ENCODE measurements at places on chromosomes 6 and 20. TPM values are rescaled to one million over a fixed set of nuclear protein-coding genes. Genes with fewer than 3 reads are reported as not detected.

Gene CALHM4
- not detected for total RNA-seq

Gene CBLN4
- under 0.01 TPM for total RNA-seq

Gene TULP1
- total RNA-seq, result not detected

Gene LY6G5C
- total RNA-seq, result 1.8 TPM

Gene ENTPD6
- 28.9 TPM for total RNA-seq

Gene GLP1R
- total RNA-seq, result not detected

Gene XKR7
- 0.12 TPM for total RNA-seq

Gene LY6G6C
- total RNA-seq, result not detected

Gene AKAP12
- 380 TPM for total RNA-seq

Gene SLC16A10
- 1.2 TPM for total RNA-seq

DNA sequence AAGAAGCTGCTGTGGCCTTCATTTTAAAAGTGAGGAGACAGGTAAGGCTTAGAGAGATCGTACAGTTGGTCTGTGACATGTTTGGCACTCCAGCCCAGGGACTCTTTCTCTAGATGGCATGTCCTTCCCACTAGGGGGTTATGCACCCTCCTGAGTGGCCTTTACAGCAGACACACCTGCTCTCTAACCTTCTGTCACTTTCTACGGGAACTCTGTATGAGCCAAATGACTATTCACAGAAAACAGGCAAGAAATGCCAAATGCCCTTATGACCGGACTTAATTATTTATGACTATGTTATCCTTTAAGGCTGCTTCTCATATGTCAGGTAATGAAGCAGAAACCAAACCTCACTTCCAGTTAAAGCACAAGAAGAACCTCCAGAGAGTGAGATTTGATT is 91.2 kb downstream of the MAP3K5 start:
- no peak for DNase-seq

DNA sequence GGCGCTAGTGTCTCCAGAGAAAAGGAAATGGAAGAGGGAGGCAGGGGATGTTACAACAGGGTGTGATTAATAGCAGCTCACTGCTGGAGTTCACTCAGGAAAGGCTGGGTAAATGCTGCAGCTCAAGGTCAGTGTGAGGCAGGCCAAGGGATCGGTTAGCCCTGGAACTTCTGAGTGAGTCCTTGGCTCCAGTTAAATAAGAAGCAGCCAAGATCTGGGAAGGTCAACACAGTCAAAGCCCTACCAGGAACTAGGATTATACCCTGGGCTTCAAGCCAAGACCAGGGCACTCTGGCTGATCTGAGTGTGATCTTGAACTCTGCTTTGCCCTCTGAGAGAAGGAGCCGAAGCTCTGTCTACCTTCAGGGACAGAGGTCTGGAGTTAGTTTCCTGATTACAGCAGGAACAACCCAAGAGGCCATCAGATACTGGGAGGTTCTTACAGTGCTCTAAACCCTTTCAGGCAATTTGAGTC is 44.3 kb downstream of the TPD52L1 start:
- peak; percentile 24 for DNase-seq

DNA sequence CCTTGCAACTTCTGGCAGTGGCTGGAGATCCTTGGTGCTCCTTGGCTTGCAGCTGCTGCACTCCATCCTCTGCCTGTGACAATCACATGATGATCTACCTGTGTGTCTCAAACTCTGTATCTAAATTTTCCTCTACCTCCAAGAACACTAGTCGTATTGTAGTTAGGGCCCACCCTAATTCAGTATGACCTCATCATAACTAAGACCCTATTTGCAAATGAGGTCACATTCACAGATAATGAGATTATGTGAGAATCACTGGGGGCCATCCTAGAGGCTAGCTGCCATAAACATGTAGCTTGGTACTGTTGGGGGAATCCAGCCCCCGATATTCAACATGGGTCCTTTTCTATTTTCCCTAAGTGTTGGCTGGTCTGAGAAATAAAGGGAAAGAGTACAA is 183.0 kb upstream of the SMLR1 start:
- no peak for DNase-seq

GRCh38 chr20:43925801-43926200 is 11.1 kb downstream of the TOX2 start:
- DNase-seq, result peak; percentile 71

GRCh38 chr20:21801193-21801592 is 95.7 kb downstream of the PAX1 start:
- DNase-seq, result no peak

GRCh38 chr20:41133709-41134361 is 3.5 kb upstream of the PLCG1 start:
- no peak for DNase-seq

GRCh38 chr6:145009711-145010110 is 724.6 kb downstream of the UTRN start:
- no peak for DNase-seq

DNA sequence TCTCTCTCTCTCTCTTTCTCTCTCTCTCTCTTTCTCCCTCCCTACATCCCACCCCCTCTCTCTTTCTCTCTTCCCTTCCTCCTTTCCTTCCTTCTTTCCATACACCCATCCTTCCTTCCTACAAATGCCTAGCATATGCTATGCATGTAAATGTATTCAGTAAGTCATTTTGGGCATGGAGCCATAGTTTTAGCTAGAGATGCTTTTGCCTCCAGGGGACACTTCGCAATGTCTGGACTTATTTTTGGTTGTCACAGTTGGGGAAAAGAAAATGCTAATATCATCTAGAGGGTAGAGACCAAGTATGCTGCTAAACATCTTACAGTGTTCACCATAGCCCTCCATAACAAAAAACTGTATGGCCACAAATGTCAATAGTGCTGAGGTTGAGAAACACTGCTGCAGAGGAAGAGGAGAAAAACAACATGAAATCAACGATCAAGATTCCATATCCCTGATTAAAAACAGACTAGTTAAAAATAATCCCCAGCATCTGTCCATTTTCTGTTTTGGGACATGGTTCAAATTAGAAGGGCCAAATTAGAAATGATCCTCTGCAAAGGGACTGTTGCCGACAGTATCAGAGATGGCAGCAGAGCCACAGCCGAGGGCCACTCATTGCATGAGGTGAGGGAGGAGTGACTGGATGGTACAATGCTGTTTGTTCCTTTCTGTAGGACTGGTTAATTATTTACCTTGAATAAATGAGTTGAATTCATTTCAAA is 152.7 kb downstream of the SH3BGRL2 start:
- no peak for DNase-seq

GRCh38 chr6:133407320-133408100 is 166.4 kb downstream of the EYA4 start:
- DNase-seq, result no peak

DNA sequence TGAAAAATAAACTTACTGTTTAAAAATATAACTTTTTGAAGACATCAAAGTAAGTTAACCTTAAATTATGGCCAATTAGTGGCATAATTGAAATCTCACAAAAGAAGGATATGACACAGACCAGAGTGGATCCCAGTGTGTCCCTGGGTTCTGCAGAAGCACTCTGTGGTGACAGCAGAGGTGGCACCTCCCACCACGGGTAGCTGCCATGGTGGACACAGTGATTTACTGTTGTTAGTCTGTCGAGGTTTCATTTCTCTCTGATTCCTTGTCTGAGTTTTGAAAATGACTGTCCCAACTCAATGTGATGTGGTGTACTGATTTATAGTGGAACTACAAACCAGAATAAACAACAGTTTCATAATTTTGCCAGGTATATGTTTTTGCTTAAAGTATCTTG is 76.5 kb downstream of the TULP4 start:
- no peak for DNase-seq

DNA sequence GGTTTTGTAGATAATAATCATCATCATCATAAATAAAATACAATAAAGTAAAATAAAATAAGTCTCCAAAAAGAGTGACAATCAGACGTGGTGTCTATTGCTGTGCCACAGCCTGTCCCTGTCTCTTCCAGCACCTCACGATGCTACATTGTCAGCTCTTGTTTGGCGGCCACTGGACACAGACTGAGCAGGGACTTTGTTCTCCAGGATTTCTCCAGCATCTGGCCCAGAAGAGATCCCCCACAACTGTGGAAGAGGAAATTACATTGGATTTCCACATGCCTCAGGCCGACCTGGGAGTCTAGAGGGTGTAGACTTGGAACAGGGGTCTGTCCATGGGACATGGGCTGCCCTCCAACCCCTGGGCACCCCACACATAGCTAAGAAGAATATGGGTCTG is 39.2 kb upstream of the RALY start:
- DNase-seq, result no peak

DNA sequence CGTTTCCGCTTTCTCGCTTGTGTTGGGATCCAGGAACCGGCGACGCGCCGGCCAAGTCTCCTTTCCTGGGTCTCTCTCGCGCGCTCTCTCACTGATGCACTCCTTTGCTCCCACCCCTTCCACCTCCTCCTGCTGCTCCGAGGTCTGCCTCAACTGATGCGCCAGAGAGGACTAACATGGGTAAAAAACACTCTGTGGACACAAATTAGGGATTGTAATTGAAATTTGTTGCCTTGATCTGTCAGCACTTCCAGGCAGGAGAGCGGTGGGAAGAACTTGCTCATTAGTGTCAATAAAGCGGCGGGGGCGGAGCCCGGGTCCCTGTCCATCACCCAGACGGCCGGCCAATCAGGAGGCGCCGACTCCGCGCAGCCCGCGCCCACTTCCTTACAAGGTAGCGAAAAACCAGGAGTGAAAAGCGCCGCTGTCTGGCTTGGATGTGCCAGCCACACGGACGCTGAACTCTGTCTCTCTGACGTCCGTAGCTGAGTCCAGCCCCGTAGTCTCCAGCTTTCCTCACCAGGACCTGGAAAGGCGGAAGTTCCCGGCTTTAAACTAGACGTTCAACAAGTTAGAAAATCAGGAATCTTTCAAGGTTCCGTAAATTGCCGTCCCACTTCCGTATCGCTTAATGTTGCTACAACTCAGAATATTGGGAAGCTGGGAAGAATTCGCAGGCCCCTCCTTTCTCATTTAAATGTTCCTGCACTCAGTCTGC is at the start of gene TBX18:
TSS of gene TBX18 (minus strand) at position 267 of the 718 bp plus-strand sequence. CDS start 417 bp downstream, outside the sequence.
- peak; percentile 99 for DNase-seq

DNA sequence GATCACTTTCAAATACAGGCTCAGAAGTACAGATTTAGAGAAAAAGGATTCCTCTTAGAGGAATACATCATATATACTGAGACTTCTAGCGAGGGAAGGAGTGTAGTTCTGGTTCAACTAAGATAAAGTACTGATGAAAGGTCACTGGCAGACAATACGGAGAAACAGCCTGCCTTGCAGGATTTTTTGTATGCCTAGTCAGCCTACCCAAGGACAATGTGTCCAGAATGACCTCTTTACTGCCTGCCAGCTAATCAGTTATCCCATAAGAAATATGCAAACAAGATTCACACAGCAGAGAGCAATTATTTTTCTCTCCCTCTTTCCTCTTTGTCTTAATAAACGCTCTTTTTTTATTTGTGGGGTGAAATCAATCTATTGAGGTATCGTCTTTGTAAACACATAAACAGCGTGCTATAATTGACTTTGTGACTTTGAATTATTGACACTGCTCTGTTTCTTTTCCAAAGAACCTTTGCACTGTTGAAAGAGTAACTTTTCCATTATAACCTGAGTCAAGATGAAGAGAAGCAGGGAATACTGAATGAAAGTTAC is 1.4 kb upstream of the TSPYL4 start:
- DNase-seq, result no peak

DNA sequence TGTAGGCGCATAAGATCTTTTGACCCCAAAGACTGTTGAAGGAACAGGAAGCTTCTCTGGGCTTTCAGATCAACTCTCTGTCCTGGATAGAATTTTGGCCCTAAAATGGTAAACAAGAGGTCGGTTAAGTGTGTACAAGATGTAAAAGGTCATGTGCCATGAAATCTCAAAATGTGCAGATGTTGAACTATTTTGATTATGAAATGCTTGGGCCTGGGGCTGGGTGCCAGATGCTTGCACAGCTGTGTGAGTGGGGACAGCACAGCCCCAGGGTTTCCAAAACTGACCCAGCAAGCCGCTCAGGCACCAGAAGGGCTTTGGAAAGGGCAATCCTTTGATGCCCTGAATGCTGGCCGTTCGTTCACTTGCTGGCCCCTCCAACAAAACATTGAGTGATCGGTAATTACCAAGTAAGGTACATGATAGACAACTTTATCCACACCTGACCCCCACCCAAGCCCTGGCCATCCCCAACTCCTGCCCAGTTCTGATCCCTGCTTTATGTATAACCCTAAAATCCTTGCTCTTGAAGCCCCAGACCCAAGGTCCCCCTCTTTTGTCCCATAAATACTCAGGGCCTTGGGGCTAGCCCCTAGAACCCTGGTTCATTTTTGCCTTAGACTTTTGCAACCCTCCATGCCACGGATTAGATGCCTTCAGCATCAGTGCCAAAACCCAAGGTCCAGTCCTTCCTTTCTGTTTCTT is 1.9 kb downstream of the TMEM239 start:
- DNase-seq, result no peak

DNA sequence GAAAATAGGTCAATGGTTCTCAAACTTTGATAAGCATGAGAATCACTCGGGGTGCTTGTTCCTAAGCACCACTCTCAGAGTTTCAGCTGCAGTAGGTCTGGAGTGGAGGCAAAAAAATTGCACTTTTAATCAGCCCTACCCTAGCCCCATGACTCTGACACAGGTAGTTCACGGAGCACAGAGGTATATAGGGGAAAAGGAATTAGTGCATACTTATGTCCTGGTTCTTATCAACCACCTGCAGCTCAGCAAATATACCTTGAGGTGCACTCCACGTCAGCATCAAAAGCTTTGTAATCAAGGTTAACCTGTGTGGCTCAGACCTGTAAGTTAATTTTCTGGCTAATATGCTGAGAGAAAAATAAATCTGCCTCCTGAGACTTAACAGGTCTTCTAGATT is 138.8 kb upstream of the HMGN3 start:
- no peak for DNase-seq

GRCh38 chr6:2215342-2215741 is 30.1 kb downstream of the GMDS start:
- DNase-seq, result peak; percentile 83

GRCh38 chr6:24763578-24763977 is 11.2 kb upstream of the GMNN start:
- DNase-seq, result no peak

GRCh38 chr6:126127659-126128058 is 141.3 kb downstream of the TRMT11 start:
- DNase-seq, result no peak

DNA sequence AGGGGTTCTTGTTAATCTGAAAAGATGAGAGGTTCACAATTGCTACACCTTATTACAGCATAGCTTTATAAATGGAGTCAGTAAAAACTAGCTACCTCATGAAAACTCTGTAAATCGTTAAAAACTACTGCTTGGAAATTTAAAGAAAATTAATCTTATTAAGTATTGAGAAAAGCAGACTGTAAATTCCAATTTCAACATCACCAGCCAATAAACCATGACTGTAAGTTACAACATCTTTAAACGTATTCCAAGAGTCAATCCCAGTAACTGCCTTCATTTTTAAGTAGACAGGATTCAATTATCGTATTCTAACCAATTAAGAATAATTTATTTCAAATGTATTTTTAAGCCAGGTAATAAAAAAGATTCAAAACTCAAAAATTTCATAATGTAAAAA is 70.3 kb downstream of the ATG5 start:
- no peak for DNase-seq

DNA sequence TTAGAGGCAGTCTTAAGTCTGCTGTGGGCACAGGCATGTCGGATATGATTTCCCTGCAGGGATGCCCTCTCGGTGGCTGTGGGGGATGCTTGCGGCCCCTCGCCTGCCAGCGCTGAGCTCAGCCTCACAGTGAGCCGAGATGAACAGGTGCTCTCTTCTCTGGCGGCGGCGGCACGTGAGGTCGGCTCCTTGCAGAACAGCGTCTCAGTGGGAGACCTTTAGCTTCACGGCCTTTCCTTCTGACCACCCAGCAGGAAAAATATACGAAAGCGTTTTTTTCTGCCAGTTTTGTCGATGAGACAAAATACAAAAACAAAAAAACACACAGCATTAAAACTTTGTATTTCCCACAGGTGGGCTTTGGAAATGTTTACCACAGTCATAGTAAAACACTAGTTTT is 23.6 kb downstream of the FOXA2 start:
- DNase-seq, result no peak

- no peak for DNase-seq
Measured at GRCh38 chr6:168282985-168283685, 36.4 kb downstream of the DACT2 start.
